Effector memory CD4-positive, alpha-beta T cell (primary cell): ENCODE measurements at places on chromosomes 3 and 15.

- no peak for DNase-seq
Measured at GRCh38 chr15:90595763-90596155, 66.0 kb downstream of the CRTC3 start.

DNA sequence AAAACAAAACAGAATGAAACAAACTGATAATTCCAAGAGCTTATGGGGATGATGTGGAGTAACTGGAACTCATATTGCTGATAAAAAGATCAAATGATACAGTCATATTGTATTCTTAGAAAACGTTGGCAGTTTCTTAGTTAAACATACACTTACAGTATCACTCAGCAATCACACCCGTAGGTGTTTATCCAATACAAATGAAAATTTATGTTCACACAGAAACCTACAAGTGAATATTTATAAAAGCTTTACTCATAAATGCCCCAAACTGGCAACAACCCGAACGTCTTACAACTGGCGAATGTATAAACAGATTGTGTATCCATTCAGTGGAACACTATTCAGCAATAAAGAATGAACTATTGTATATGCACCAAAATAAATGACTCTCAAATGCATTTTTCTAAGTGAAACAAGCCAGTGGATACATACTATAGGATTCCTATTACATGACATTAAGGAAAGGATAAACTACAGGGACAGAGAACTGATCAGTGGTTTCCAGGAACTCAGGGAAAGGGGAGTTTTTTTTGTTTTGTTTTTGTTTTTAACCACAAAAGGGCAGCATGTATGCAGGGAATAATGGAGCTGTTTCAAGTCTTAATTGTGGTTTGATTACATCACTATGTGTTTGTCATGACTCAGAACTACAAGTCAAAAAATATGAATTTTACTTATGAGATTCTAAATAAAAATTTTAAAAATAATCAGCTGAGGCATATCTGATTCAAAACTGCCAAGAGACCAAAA, 71.8 kb upstream of the NDUFB4 start:
- DNase-seq: no peak

GRCh38 chr3:40223856-40224255, 85.7 kb upstream of the EIF1B start:
- DNase-seq: no peak

DNA sequence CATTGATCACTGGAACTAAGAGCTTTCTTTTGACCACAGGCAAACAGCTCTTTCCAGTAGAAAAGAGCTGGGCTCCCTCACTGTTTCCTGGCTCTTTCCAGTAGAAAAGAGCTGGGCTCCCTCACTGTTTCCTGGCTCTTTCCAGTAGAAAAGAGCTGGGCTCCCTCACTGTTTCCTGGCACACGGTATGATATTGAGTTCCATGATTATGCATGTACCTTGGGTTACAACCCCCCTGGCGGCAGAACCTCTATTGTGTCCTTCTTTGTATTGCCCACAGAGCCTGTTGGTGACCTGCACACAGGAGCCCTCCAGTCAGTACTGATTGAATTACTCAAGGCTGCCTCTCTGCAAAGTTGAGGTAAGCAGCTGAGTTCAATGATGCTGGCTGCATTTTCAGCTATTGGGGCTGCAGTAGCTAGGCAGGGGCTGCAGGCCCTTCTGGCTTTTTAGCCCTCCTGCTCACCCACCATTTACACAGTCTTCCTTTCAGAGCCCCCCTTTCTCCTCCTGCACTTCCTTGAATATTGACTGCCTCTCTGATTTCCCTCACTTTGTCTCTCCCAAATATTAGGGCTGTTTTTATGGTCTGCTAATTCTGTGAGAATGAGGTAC, 10.2 kb downstream of the ACKR2 start:
- no peak for DNase-seq

- DNase-seq: no peak
Measured at GRCh38 chr3:139585820-139586219, 46.3 kb upstream of the RBP1 start.

GRCh38 chr15:60798821-60799220, 319.9 kb upstream of the ICE2 start:
- no peak for DNase-seq

GRCh38 chr3:64267721-64268604, 42.7 kb upstream of the PRICKLE2 start:
- no peak for DNase-seq

- no peak for DNase-seq
Measured at GRCh38 chr15:92634671-92635201, 20.8 kb downstream of the FAM174B start.

DNA sequence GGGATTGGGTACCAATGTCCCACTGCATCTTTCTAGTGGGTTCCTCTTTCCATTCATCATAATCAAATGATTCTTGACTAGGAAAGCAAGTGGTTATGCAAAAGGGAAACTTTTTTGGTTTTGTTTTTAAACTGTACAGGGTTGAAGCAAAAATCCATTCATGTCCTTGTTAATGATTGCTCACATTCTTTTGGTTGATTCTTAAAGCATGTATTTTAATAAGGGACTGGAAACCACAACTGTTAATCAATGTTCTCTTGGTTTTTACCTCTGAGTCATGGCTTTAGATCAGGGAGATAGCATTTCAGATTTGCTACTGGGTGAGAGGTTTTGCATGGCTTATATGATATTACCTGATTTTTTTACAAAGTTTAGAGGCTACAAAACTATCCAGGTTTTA, 371.7 kb upstream of the RGMA start:
- DNase-seq: no peak

- DNase-seq: no peak
Measured at GRCh38 chr3:47130557-47130956, 33.4 kb downstream of the SETD2 start.

GRCh38 chr15:80036071-80036470, 23.4 kb upstream of the ZFAND6 start:
- DNase-seq: no peak

GRCh38 chr3:152272771-152273242, 4.1 kb downstream of the MBNL1 start:
- DNase-seq: no peak

- no peak for DNase-seq
Measured at GRCh38 chr15:73329501-73330200, 39.1 kb downstream of the HCN4 start.

- no peak for DNase-seq
Measured at GRCh38 chr3:57030721-57031120, 29.7 kb upstream of the SPATA12 start.

GRCh38 chr3:70737666-70738290, 425.3 kb upstream of the MDFIC2 start:
- DNase-seq: no peak

- no peak for DNase-seq
Measured at GRCh38 chr3:185766329-185767001, 58.4 kb downstream of the IGF2BP2 start.

GRCh38 chr15:72970933-72971760, 81.1 kb upstream of the NEO1 start:
- DNase-seq: no peak

GRCh38 chr3:147943265-147943945, 534.2 kb downstream of the ZIC1 start:
- no peak for DNase-seq

DNA sequence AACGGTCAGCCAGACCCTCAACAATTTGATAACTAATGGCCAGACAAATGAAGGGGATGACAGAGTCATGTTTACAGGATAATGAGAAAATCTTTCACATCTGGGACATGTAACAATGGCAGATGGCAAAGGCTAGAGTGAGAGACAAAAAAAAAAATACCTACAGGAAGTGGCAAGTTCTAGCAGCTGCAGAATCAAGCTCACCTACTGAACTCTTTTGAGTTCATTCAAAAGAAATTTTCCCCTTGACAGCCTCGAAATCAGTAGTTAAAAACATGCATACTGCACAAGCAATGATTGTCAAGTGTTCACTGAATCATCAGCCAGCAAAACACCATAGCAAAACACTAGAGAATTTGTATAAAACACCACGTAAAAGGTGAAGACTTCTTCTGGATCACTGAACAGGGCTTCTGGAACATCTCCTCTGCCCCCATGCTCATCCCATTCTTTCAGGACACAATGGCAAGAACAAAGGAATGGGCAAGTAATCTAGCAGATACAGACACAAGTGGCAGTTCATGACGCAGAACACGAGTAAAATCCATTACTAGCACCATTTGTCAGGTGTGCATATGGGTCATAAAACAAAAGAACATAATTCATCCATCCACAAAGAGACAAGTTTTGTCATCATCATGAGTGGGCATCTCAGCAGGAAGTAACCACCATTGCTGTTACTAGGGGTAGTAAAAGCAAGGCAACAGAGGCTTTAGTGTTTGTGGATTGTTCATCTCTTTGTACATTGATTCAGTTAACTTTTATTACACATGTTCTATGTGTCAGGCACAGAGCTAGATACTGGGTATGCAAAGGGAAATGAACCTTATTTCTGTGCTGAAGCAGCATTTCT, 13.8 kb upstream of the KCNMB2 start:
- no peak for DNase-seq

GRCh38 chr3:39203860-39204259, 11.5 kb upstream of the XIRP1 start:
- no peak for DNase-seq

DNA sequence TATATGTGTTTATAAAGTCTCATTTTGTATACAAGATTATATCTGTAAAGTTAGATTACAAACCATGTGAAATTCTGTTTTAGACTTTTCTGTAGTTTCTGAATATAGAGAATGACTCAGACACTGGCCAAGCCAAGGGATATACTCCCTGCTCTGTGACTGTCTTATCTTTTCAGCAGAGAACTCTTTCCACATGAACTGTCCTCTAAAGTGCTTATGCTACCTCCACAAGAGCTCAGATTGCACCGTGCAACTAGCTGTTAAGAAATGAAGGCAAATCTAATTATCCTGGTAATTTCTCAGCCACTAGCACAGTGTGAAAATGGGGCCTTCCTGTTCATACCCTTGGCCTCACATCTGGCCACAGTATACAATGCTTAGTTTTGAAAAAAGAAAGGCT, 44.3 kb upstream of the CPNE4 start:
- no peak for DNase-seq

GRCh38 chr15:27028858-27029477, 58.0 kb downstream of the GABRG3 start:
- no peak for DNase-seq

DNA sequence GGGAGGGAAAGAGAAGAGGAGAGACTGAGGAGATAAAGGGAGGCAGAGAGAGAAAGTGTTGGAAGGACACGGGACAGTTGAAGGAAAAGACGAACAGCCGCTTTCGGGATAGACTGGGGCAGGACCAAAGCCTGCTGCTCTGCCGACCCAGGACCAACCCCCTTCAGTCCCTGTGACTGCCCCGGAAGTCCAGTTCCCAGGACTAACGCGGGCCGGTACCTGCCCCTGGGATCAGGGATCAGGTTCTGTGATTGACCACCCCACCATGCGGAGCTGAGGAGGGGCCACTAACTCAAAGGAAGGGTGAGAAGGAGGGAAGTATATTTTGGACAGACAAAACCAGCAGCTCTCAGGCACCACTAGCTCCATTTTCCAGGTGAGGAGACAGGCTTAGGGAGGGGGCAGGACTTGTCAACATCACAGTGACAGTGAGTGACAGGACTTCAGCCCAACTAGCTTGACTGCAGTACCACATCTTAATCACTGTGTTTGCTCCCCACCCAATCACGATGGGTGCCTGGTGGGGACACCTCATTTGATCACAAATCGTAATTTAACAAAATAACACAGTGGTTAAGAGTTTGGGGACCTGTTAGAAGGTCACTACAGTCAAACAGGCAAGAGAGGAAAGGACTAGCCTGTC, 9.8 kb upstream of the EPHB3 start:
- no peak for DNase-seq

- no peak for DNase-seq
Measured at GRCh38 chr15:43794269-43795037, 2.3 kb downstream of the SERF2 start.

GRCh38 chr3:133607816-133608215, 34.3 kb downstream of the CDV3 start:
- no peak for DNase-seq

DNA sequence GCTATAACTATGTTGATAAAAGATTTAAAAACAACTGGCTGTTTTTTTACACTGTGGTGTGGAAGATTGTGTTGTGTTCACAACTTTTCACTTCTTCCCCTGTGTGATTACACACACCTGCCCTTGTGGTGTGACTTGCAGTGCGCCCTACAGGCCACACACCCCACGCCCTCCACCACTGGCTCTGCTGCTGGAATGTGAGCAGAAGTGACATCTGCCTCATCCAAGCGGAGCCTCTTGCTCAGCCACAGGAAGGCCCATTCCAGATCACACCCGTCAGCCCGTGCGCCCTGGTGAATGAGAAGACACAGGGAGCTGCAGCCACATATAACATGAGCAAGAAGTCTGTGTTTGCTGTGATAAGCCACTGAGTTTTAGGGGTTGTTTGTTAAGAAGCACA, 7.0 kb downstream of the CCR2 start:
- no peak for DNase-seq

DNA sequence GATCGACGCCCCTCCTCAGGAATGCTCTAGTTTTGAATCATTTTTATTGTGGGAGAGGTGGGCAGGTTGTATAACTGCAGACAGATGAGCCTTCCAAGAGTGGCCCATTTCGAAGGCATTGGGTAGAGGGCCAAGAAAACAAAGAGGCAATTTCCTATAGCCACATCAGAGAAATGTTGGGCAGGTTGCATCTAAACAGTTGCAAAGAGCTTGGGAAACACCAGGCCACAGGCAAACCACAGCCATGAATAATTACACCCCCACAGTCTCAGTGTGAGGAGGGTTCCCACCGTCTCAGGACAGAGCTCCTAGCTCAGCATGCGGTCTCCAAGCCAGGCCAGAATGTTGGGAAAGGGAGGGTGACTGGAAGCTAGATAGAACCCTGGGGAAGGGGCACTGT, 257.3 kb downstream of the ABHD5 start:
- DNase-seq: no peak

DNA sequence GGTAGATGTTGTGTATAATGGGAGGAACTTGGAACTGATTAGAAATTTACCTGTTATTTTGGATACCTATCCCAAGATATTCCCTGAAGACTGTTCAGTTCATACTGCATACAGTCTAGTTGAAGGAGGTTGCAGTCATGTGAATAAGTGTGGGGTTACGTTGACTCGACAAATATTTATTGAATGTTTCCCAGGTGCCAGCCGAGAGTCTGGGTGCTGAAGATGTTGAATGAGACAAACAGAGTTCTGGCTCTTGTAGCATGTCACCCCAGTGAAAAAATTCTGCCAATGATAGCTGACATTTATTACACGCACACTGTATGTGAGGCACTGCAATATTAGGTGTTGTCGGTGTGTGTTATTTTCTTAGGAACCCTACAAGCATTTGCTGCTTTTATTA, 176.0 kb downstream of the KCNMB2 start:
- DNase-seq: no peak

GRCh38 chr3:131561511-131561910, 58.7 kb upstream of the MRPL3 start:
- no peak for DNase-seq

DNA sequence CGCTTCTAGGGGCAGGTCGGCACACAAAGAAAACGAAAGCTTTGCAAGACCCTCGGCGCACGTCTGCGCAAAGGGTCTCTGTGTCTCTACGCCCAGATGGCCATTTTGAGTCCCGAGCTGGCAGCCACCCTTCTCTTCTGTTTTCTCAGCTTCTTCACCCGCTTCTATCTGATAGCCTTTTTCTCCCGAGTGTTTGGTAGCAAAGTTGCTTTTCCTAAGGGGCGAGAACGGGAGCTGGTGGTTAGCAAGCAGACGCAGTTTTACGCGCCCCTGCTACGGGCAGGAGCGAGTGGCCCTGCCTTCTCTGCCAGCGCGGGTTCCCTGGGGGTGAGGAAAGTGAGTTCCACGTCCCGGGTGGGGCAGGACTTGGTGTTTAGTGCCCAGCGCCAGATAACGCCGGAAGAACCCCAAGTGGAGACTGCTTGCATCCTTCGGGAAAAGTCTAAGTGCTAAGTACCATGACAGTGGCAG, 2.9 kb upstream of the MKRN2 start:
- no peak for DNase-seq

- no peak for DNase-seq
Measured at GRCh38 chr15:64883100-64883581, 28.6 kb upstream of the ANKDD1A start.
